ENCODE measurements at places on chromosomes 4 and X.
A peak's percentile ranks its signal among the peaks of the same experiment; 100 is the strongest.

DNA sequence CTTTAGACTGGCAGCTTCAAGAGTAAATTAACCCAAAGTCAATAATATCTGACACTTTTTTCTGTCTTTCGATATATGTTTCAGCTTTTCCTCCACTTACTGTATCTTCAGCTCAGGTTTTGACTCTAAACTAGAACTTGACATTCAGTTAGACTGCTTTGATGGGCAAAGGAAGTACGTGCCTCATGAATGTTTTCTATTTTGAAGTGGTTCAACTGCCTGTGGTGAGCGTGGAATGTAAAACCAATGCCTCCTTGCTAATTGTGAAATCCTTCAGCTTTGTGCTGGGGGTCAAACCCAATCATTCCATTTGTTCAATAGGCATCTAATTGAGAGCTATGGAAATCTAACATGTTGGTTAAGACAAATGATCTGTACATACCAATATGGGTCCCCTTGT lies 857.0 kb upstream of the HTR2C start:
- DNase-seq = no peak

DNA sequence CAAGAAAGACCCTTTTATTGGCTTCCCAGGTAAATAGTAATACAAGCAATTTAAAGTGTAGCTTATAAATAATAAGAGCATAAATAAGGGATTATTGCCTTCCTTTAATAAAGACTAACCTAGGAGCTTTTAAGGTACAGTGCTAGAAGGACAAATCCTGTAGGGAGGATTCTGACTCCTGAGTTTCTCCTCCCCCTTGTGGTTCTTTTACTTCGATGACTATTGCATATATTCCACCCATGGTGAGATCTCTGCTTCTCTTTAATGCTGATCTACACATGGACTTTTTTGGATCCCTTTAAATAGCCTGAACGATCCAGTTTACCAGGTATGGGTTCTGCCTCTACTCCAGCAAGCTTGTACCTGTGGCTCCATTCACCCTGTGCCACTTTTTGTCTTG lies 2.5 kb downstream of the GALNT7 start:
- DNase-seq = no peak

DNA sequence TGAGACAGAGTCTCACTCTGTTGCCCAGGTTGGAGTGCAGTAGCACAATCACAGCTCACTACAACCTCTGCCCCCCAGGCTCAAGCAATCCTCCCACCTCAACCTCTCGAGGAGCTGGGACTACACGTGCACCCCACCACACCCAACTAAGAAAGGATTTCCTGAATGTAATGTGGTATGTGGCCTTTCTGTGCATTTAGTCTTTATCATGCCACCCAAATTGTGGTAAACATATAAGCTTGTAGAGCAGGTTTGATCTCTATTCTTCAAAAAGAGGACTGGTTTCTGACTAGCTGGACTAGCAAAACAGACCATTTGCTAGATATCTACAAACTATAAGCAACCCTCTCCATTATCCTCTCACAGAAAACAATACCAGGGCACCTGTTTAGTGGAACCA lies 33.6 kb downstream of the ELOVL6 start:
- DNase-seq = peak; percentile 37

DNA sequence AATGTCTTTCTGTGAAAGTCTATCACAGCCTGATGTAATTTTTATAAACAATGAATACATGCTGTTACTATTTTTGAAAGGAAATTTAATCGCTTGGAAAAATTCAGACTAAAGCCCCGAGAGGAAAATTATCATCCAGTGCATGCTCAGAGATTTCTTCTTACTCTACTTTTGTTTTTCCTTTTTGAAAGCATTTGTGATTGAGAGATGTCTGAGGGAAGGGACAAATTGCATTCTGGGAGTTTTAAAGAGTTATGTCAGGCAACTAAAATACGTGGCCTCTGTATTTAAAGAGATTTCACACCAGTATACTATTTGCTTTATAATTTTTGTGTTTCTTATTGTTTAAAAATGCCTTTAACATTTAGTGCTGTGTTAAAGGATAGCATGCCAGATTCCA lies 1.4 kb upstream of the ZFX start:
- DNase-seq = peak; percentile 15

- DNase-seq = no peak
Measured at GRCh38 chrX:114581528-114582263, 2.2 kb upstream of the HTR2C start.

GRCh38 chr4:177451108-177451500 lies 8.9 kb upstream of the AGA start:
- DNase-seq = no peak

GRCh38 chr4:80225595-80225994 lies 28.3 kb downstream of the PRDM8 start:
- DNase-seq = no peak

All from CD4-positive, alpha-beta T cell treated with Interleukin-4 for 4 hours (primary cell).